ACHN (cell line): ENCODE measurements at places on chromosomes 11 and 22.

GRCh38 chr11:101584129-101584515 lies 315 bp upstream of the TRPC6 start:
- no peak for DNase-seq

DNA sequence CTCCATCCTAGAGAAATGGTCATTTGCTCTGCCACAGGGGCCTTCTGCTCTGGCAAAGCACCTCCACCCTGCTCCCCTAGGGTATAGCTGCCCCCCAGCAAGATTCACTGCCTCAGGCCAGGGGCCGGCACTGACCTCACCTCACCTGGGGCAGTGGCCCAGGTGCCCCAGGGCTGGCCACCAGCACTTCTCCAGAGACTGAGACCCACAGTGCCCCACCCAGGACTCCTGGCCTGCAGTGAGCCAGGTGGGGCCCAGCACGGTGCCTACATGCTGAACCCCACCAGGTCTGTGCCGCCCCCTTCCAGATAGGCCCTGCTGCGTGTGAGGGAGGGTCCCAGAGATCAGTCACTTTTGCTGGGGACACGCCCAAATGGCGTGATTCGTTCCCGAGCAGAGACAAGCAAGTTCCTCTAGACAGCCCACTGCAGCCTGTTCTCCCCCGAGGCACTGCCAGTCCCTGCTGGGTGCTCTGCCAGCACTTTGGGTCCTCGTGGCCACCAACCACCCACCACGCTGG lies 10.8 kb downstream of the GNB1L start:
- DNase-seq = no peak

GRCh38 chr11:121131656-121132055 lies 30.6 kb downstream of the TECTA start:
- DNase-seq = no peak

- DNase-seq = no peak
Measured at GRCh38 chr11:68090287-68090686, 30.9 kb downstream of the CHKA start.

- no peak for DNase-seq
Measured at GRCh38 chr11:75474878-75475766, 42.1 kb upstream of the KLHL35 start.

DNA sequence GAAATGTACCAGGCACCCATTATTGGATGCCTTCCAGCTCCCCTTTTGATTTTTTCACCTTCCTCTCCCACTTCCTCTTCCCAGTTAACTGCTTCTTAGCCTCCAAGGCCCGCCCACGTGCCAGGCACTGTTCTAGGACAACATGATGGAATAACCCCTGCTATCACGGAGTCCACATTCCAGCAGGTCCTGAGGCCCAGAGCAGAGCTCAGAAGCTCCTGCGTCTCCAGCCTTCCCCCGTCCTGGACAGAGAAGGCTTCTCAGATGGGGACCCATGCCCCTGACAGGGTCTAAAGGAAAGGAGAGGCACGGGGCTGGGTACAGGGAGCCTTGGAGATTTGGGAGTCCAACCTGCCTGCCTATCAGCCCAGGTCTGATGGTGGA lies 29.1 kb downstream of the TRIM29 start:
- DNase-seq = no peak

GRCh38 chr11:1389103-1389931 lies 417 bp upstream of the BRSK2 start:
- peak; percentile 92 for DNase-seq

DNA sequence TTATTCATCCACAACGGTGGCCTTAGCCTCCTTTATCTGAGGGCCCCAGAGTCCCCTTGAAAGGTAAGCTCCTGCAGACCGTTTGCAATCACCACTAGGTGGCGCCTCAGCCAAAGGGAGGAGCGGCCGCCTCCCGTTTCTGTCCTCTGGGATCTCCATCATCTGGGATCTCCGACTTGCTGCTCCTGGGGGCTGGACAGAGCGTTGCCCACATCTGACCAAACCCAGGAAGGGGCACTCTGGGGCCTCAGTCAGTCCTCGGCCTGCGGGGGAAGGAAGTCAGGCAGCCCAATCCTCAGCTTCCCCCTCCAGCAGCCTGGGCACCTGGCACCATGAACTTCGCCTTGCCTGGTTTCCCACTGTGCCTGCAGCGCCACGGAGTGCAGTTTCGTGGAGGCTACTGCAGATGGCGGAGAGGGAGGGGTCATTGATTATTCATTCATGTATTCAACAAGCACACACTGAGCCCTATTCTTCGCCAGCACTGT lies 23.5 kb downstream of the TP53I11 start:
- peak; percentile 65 for DNase-seq

- no peak for DNase-seq
Measured at GRCh38 chr11:71998649-71999310, at the start of gene IL18BP. IL18BP (plus strand) TSS chr11:71998909; CDS start chr11:71999985, 1,076 bp downstream.

GRCh38 chr22:30305519-30305905 lies 16.2 kb upstream of the CASTOR1 start:
- DNase-seq = no peak

- DNase-seq = no peak
Measured at GRCh38 chr11:71454470-71455113, 1.6 kb downstream of the NADSYN1 start.

DNA sequence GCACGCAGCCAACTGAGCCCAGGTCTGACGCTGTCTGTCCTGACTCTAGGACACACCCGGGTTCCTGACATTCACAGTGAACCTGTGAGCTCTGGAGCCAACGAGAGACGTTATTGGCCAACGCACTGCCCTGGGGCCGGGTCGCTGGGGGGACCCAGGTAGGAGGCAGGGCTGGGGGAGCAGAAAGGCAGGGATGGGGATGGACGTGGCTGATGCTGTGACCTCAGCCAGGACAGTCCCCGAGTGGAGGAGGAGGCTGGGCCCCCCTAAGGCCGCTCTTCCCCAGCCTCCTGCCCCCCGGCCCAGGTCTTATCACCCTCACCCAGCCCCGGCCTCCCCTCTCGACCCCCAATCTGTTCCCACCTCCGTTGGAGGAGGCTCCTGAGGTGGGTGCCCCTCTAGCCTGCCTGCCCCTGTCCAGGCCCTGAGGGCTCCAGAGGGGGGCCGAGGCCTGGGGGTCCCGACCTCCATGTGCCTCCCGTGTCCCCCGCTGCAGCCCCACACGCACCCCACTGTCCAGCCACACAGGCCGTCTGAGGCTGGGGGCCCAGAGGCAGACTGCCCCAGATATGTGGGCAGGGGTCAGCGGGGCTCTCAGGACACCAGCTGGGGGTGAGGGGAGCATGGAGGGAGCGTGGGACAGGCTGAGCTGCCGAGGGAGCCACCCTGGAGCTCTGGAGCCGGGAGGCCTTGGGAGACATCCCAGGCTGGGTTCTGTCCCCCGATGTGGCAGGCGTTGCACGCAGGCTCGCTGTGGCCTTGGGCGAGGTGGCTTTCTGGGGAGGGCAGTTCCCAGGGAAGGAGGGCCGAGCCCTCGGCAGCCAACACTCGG lies 29.2 kb upstream of the MUC5AC start:
- no peak for DNase-seq

DNA sequence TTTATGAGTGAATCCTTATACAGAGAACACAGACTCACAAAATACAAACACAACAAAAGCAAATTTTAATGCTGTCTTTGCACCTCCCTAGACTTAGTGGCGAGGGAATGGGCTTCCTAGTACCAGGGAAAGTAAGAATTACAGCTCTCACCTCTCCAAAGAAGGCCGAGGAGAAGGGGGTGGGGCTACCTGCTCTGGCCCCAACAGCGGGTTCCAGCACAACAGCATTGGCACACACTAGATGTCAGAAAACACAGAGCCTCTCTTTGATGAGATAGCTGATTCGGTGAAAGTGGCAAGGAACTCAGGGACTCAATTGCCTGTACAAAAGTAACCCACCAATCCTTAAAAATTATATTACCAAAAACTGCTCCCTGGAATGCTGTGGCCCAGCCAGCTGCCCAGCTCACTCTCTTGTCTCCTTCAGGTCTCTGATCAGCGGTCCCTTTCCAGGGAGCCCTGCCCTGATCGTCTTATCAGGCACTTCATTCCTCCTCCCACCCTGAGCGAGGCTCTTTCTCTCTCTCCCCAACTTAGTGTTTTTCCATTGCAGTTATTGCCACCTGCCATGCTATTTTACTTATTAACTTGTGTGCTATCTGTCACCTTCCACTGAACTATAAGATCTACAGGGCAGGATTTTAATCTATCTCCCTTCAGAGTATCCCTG lies 30.7 kb downstream of the SPON1 start:
- DNase-seq = no peak

DNA sequence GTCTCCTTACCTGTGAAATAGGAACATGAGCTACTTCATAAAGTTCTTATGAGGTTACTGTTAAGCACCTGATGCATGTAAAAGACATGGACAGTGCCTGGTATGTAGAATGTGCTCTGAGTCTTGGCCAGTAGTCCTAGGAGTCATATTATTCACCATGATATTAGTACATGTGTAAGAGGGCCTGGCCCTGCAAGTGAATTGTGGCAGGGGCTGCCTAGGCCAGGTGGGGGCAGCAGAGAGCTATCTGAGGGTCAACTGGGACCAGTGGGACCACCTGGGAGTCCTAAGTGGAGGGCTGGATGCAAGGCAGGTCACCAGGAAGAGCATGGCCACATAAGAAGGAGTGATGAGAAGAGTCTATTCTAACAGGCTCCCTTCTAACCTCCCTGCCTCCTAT lies 529.5 kb downstream of the SOX6 start:
- peak; percentile 20 for DNase-seq

DNA sequence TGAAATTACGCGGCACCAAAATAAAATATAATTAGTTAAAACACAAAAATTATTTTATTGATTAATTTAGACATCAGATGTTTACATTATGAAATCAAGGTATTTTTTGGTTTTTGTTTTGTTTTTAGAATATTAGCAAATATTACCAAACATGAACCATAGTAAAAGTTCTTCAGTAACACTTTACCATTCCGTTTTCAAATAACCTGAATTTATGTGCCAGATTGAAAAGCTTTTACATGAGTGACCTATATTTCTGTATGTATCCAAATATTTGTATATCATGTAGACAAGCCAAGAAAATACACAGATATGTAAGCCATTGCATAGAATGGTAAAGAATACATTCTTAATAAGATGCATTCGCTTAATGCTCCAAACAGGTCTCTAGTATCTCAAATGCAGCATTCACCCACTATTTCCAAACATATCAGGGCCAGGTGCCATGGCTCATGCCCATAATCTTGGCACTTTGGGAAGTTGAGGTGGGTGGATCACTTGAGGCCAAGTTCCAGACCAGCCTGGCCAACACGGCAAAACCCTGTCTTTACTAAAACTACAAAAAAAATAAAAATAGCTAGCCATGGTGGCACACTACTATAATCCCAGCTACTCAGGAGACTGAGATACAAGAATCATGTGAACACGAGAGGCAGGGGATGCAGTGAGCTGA lies 102.4 kb upstream of the SERPIND1 start:
- DNase-seq = no peak

- peak; percentile 78 for DNase-seq
Measured at GRCh38 chr11:66020618-66021357, 5.5 kb downstream of the CATSPER1 start.

DNA sequence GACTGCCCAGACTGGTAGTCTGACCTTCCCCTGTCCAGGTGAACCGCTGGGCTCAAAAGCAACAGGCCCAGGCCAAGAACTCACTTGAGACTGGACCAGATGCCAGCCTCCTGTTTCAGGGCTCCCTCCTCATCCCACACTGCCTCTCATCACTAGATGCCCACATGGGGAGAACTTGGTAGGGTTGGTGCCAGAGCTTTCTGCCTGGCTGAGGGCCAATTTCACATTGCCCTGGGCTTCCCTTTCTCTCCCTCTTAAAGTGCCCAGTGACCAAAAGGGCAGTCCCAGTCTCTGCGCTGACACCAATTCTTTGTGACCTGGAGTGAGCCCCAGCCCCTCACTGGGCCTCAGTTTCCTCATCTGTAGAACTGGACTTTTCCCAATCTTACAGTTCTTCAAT lies 41.7 kb downstream of the C11orf58 start:
- DNase-seq = no peak

GRCh38 chr11:73856031-73856567 lies 20.5 kb downstream of the COA4 start:
- DNase-seq = no peak

- DNase-seq = no peak
Measured at GRCh38 chr11:7417328-7417727, 68.0 kb upstream of the OLFML1 start.

GRCh38 chr11:61532134-61533038 lies 23.8 kb downstream of the LRRC10B start:
- DNase-seq = peak; percentile 52

DNA sequence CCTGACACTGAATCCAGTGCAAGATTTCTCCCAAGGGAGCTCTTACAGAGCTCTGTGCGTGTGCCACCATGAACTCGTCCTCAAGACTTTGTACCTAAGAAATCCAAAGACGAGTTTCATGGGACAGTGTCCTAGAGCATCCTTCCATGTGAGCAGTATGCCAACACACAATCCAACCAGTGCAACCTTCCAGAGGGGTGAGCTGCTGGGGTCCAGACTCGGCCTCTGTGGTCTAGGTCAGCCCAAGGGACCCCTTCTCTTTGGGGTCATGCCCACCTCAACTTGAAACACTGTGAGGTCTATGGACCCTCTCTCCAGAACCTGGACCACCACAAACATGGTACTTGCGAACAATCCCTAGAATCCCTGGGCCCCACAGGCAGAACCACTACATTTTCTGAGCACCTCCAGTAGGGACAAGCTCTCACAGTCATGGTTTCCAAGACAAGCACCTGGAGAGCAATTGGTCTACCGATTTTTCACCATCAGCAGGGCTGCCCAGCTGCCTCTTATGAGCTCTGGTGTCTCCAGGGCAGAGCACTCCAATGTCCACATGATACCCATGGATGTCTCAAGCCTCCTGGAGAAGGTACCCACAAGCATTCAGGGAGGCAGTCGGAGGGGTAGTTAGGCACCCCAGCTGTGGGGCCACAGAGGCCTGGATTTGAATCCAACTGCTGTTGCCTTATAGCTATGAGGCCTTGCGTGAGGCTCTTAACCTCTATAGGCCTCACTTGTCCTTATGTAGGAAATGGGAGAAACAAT lies 7.7 kb downstream of the CHST1 start:
- DNase-seq = no peak

GRCh38 chr11:44593251-44593650 lies 27.8 kb downstream of the CD82 start:
- DNase-seq = no peak

DNA sequence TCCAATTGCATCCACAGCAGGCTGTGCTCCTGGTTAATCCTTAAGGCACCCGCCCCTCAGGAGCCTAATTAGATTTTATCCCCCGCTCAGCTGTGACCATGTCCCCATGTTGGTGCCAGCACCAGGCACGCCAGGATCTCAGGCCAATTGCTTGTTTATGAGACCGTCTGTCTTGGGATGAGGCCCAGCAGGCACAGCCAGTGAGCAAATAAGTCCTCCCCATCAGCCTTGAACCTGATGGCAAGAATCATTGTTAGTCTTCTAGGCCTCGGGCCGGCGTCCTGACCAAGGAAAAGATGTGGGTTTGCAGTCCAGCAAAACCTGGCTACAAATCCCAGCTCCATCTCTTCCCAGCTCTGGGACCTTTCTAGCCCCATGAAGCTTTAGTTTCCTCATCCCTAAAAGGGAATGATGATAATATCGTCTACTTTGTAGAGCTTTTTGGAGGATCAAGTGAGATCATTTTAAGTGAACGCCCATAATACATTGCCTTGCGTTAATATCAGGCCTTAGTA lies 57.3 kb downstream of the TP53I11 start:
- no peak for DNase-seq
